ENCODE measurements at places on chromosomes 13 and 19.

DNA sequence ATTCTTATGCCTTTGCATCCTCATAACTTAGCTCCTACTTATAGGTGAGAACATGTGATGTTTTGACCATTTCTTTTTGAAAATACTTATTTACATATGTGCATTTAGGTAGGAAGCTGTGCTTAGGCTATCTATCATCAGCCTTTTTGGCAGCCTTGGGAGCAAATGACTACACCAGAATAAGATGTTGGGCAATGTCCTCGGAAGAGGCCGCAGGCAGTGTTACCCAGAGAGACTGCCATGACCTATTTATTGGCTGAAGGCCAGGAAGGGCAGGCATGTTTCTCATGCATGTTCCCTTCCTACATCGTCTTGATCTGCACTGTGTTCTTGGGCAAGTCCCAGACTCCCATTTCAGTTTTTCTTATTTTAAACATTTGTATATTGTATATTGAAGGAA is 122.3 kb downstream of the B3GLCT start:
- DNase-seq = no peak

GRCh38 chr19:5369962-5370367 is 29.4 kb upstream of the PTPRS start:
- DNase-seq = no peak

GRCh38 chr19:6236310-6237291 is 43.2 kb downstream of the MLLT1 start:
- DNase-seq = no peak

DNA sequence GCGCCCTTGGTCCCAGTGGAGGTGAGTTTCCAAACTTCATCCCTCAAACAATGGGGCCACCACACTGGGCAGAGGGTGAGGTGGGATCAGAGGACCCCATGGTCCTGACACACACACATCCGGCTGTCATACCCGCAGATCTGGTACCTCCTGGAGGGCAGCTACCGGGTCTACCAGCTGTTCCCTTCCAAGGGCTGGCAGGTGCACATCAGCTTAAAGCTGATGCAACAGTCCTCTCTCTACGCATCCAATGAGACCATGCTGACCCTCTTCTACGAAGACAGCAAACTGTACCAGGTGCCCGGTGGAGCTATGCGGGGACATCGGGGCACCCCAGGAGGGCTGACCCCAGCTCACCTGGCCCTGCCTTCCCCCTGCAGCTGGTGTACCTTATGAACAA is 14.0 kb upstream of the PSMD8 start:
- DNase-seq = no peak

GRCh38 chr13:45051315-45051714 is 62.0 kb downstream of the GPALPP1 start:
- no peak for DNase-seq

- DNase-seq = no peak
Observed at GRCh38 chr13:53920916-53921315, 892.3 kb downstream of the OLFM4 start.

GRCh38 chr13:65497265-65497664 is 1732.9 kb downstream of the PCDH9 start:
- DNase-seq = no peak

DNA sequence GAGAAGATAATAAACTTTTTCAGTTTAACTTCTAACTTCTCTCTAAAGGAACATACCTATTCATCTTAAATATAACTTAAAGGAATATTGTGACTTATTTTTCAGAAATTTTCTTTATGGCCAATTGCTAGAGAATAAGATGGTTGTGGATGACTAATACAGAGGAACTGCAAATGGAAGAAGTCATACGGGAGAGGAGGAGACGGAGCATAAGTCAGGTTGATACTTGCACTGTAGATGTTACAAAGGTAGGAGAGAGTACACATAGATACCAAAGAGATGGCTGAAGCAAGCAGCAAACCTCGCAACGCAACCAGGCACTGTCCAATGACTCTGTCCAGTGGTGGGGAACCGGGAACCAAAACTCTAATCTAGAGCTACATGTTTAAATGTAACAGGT is 963.4 kb downstream of the PCDH9 start:
- DNase-seq = no peak

- no peak for DNase-seq
Observed at GRCh38 chr19:1513499-1514294, 878 bp upstream of the ADAMTSL5 start.

DNA sequence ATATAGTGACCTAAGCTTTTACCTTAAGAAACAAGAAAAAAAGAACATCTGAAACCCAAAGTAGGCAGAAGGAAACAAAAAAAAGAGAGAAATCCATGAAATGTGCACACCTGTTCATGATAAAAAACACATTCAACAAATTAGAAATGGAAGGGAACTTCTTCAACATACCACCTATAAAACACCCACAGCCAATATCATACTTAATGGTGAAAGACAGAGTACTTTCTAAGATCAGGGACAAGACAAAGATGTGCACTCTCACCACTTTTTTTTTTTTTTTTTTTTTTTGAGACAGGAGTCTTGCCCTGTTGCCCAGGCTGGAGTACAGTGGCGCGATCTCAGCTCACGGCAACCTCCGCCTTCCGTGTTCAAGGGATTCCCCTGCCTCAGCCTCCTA is 29.2 kb downstream of the ZNF45 start:
- DNase-seq = no peak

Data from NCI-H1092 treated with DMSO at 0.1 percent for 48 hours (cell line).